ENCODE measurements at places on chromosomes 12 and 14.

DNA sequence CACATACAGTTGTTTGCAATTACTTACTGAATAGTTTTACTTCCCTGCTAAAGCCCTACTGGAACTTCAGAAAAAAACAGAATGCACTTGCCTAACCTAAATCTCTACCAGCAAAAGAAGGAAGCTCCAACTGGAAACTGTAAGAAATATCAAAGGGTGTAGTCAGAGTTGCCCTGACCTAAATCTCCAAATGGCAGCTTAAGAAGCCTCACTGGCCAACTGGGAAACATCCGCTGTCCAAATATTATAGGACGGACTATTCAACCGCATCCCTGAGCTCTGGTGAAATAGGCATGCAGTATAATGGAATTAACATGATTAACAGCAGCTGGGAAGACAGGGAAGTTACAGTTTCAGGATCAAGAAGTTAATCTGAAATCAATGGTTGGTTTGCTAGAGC is 24.3 kb downstream of the ANAPC7 start:
- no peak for DNase-seq

DNA sequence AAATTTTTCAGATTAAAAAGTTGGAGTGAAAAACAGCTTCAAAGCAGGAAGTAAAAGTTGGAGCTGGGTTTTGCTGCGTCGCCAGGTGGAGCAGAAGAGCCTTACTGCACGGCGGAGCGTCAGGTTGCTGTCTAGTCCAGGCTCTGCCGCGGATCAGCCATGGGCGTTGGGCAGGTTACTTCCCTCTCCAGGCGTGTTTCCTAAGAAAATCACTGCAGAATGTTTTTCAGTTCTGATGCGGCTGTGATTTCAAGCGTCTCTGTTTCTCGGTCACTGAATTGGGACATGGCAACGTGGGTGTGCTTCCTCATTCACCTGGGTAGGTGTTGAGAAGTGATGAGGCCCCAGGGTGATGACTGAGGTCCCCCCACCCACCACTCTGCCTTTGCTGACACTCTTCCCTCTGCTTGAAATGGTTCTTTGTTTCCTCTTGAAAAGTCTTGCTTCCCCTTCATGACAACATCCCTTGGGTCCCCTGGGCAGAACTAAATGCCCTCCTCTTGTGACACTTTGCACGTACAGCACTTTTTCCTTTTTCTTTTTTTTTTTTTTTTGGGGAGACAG is 7.6 kb downstream of the EVL start:
- no peak for DNase-seq

DNA sequence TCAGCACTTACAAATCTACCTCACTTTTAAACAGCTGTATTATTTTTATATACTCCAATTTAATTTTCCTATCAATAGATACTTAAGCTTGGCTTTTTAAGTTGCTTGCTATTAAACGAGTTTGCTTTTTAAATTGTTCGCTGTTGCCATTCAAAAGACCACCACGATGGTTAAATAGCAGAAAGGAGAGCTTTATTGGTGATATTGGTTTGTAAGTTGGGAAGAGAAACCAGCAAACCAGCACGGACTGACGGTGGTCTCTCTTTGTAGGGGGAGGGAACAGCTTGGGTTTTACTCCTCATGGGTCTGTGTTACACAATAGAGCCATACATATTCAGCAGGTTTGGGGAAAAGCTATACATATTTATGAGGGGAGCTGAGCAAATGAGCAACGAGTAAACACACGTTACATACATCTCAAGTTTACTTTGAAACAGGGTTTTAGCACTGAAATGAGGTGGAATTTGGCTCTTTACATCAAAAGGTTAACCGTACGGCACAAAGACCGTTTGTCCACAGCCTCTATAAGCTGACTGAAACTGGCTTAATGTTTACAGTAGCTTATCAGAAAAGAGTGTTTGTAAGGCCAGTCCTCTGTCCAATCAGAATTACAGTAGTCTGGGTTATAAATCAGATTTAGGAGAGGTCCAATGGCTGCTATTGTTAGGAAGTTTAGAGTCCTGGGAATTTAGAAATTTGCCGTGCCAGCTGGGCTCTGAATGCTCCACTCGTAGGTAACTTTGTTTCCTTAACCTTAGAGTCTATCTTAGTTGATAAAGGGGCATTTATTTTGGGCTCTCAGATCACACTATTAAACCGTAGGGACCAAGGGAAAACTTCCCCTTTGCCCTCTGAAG is 69.7 kb upstream of the DHRS4 start:
- DNase-seq = no peak

DNA sequence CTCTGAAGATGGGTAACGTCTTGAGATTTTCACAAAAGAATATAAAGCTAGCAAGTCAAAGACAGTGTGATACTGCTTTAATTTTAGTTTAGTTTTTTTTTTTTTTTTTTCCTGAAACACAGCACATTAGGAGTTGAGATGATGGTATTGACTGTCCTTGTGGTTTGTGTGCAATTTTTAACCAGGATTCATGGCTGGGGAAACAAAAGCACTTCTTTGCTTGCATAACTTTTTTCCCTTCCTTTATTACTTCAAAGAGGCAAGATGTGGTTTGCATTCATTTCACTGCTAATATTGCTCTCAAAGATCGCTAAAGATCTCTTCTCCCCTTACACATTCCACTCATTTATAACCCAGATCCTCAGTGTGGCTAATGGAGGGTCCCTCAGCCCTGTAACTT is 157.1 kb upstream of the PZP start:
- DNase-seq = no peak

- DNase-seq = no peak
These were observed 53.0 kb upstream of the ANP32D start for GRCh38 chr12:48419116-48419935.

DNA sequence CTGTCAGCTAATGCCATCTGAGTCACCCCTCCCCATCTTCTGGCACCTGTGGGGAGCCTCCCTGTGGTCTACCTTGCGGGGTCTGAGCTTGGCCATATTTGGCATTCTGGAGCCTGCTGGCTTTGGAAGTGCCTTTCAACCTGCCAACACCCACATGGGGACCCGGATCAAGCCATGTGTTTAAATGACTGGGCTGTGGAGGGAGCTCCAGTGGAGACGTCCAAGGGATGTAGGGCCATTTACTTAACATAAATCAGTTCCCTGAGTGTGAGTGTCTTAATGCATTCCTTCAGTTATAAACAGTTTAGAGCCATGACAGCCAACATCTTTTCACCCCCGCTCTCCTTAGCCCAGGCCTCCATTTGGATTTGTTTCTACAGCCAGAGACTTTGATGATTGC is 22.0 kb downstream of the CACNA1C start:
- DNase-seq = no peak

- DNase-seq = peak; percentile 4
These were observed 132.1 kb downstream of the DICER1 start for GRCh38 chr14:95025218-95025617.

GRCh38 chr12:73180734-73181133 is 908.6 kb downstream of the TRHDE start:
- no peak for DNase-seq

DNA sequence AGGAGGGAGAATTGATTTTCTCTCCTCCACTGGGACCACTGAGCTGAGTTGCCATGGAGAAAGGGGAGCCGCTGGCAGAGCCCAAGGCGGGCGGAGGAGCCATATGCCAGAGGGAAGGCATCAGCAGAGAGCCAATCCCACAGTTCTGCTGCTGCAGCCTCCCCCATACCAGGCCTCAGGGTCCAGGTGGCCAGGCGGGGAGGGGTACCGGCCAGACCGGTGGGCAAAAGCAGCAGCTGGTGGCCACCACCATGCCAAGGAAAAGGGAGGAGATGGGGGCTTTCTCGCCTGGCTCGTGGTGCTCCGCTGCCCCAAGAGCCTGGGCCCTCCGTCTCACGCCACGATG is 72.8 kb downstream of the PITPNM2 start:
- no peak for DNase-seq

DNA sequence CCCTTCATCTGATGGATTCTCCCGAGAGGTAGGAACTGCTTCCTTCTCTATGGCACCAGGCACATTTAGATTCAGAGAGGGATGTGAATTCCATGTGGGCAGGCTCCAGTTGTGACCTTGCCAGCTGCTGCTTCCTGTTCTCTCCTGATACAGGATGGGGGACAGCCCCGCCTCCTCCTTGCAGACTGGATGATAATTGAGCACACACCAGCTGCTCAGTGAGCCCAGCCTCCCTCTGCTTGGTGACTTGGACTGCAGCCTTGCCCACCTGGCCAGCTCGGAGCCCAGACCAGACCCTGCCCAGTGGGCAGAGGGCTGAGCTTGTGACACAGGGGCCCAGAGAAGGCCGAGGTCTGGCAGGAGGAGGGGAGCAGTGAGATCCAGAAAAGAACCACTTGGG is 90.2 kb downstream of the CALM1 start:
- peak; percentile 57 for DNase-seq

DNA sequence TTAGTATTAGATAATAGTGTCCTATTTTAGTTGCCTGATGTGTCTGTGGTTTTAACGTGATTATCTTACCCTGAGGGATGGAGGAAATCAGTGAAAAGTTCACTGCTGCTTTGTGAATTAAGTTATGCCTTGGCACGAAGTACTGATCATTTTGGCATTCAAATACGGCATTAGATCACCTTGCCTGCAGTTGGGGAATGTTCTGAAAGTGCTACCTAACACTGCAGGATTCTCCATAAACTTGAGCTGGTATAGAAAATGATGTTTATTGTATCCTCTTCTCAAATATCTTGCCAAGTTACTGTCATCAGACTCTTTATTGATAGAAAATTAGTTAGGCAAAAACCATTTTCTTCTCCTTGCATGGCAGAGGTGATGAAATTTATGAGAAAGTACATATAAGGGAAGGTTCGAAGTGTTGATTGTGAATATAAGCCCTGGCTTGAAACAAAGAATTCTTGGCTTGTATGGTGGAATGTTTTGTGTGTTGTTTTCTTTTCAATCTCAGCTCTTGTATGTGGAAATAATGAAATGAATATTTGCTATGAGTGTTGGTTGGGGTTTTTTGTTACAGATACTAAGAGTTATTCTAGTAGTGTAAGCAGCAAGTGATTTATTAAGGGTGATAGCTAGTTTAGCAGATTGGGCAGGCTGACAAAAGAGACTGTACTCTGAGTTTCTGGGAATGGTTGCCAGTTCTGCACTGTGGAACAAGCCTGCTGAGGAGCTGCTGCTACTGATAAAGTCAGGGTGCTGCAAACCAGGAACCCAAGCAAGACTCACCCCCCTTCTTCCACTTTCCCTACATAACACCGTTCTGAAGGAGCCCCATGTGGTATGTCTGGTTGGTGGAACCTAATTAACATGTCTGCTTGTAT is 448.3 kb downstream of the PCNX1 start:
- no peak for DNase-seq

DNA sequence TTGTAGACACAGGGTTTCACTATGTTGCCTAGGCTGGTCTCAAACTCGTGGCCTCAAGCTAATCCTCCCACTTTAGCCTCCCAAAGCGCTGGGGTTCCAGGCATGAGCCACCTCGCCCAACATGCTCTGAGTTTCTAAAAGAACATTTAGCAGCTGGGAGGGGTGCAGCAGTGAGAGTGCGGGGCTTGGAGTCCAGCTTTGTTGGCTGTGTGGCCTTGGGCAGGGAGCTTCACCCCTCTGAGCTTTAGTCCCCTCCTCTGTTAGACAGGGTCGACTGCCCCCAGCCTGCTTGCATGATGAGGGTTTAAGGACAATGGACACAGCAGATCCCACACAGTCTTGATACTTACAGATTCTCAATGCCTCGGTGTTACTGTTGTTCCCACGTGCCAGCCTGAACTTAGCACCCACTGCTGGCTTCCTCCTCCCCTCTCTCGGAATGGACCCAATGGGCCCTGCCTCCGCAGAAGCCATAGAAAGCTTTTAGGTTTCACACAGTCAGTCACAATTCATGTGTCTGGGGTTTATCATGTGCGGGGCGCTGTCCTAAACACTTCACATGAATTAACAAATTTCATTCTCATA is 54.6 kb downstream of the PSMA6 start:
- no peak for DNase-seq

DNA sequence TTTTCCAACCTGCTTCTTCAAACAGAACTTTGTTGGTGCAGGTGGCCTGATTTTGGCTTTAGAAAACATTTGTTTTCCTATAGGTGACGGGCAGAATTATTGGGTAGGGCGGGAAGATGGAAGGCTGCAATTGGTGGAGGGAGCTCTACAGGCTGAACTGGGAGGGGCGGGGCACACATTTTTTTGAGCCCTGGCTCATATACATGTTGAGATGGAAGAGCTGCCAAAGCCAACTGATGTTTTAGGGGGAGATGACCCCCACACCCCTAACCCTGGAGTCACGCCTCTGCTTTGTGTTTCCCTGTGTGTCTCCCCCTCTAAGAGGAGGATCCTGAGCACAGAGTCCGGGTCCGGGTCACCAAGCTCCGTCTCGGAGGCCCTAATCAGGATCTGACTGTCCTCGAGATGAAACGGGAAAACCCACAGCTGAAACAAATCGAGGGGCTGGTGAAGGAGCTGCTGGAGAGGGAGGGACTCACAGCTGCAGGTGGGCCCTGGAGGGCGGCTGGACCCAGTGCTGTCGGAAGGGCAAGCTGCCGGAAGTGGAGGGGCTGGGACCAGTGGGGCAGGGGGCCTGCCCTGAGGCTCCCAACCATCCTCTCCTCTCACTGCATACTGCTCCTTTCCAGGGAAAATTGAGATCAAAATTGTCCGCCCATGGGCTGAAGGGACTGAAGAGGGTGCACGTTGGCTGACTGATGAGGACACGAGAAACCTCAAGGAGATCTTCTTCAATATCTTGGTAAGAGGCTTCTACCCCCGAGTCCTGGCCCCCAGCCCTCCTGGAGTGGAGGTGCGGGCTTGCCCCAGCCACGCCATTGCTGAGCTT is 18.6 kb downstream of the AGAP2 start:
- peak; percentile 54 for DNase-seq

DNA sequence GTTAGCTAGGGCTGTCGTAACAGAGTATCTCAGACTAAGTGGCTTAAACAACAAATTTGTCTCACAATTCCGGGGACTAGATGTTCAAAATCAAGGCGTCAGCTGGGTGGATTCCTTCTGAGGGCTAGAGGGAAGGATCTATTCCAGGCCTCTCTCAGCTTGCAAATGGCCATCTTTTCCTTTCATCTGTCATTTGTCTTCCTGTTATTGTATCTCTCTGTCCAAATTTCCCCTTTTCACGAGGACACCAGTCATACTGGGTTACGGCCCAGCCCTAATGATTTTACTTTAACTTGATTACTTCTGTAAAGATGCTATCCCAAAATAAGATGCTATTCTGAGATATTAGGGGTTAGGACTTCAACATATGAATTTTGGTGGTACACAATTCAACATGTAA is 119.0 kb upstream of the CPSF6 start:
- no peak for DNase-seq

DNA sequence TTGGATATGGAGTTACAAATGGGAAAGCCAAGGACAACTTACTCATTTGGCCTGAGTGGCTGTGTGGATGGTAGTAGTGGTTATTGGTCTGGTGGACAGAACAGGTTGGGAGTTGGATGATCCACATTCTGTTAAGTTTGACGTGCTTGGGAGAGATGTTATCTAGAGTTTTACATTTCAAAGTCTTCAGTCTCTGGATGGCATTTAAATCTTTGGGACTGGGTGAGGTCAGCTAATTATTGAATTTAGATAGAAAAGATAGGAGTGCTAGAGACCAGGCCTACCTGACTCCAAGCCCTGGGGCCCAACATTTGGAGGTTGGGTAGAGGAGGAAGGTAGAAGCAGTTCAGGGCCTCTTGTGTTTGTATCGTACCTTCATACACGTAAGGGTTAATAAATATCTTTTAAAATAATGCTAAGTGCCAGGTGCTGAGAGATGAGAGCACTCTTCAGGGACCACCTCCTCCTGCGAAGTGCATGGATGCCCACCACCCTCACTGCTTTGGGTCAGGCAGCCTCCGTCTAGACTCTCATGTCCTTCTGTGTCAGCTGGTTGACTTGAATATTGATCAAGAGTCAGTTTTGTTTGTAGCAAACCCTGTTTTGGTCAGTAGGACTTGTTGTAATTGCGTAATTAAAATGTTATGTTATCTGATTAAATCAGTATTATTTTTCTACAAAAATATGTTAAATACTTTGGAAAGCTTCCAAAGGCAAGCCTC is 460.4 kb upstream of the RGS6 start:
- DNase-seq = no peak

All from right atrium auricular region (tissue), 2 donors.